HFFc6 (cell line): ENCODE measurements at places on chromosomes 11 and 22. TPM values are rescaled to one million over a fixed set of nuclear protein-coding genes. Genes with fewer than 3 reads are reported as not detected.

The TENM4 gene
- 20.5 to 45.3 TPM (median 41.2 TPM) in 3 replicates for total RNA-seq

- DNase-seq, result no peak
Measured at GRCh38 chr11:985848-986247, 50.7 kb downstream of the MUC6 start.

DNA sequence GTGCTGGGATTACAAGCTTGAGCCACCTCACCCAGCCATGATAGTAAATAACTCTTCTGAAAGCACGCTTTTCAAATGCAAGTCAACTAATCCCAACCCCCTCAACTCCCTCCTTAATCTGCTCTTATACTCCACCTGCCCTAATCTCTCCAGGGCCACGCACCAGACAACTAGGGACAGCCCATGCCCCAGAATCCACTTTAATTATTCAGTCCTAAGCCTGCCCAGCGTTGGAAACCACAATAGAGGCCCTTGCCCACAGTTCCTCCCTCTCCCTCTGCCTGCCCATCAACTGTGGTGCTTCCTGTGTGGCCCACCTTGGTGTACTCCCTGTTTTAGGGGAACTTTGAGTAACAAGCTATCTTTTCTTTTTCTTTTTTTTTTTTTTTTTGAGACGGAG lies 2.7 kb upstream of the VPREB3 start:
- DNase-seq, result no peak

The DGAT2 gene
- 0.28 to 0.56 TPM (median 0.45 TPM) in 3 replicates for total RNA-seq

The CRYBB2 gene
- 0.34 and 0.37 TPM in 2 replicates for total RNA-seq

The TSPAN18 gene
- not detected in 3 replicates for total RNA-seq

GRCh38 chr11:72225411-72225951 lies 914 bp downstream of the INPPL1 start:
- no peak for DNase-seq

- no peak for DNase-seq
Measured at GRCh38 chr11:27248576-27249509, 114.2 kb downstream of the CCDC34 start.

- no peak for DNase-seq
Measured at GRCh38 chr11:13008061-13008435, 1.1 kb upstream of the RASSF10 start.

DNA sequence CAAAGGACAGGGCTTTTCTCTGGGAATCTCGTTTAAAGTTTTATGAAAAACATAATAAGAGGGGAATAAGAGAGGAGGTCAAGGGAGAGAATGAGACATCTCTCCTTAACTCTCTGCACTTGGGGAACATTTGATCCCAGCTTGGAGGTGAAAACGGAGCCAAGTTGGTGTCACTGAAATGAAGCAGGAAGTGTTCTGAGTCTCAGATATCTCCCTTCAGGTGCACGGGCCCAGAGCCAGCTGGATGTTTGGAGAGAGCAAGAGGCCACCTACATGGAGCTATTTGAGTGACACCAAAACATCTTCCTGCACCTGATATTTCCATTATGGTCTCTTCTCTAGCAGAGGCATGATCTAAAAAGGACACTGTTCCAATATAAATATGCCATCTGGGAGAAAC lies 85.7 kb downstream of the BLID start:
- DNase-seq, result no peak

The C22orf31 gene
- total RNA-seq, result not detected in 3 replicates

GRCh38 chr22:27545085-27545484 lies 256.5 kb downstream of the MN1 start:
- no peak for DNase-seq

GRCh38 chr11:25702417-25702816 lies 629.5 kb upstream of the ANO3 start:
- DNase-seq, result no peak

The MS4A4A gene
- total RNA-seq, result not detected in 3 replicates

DNA sequence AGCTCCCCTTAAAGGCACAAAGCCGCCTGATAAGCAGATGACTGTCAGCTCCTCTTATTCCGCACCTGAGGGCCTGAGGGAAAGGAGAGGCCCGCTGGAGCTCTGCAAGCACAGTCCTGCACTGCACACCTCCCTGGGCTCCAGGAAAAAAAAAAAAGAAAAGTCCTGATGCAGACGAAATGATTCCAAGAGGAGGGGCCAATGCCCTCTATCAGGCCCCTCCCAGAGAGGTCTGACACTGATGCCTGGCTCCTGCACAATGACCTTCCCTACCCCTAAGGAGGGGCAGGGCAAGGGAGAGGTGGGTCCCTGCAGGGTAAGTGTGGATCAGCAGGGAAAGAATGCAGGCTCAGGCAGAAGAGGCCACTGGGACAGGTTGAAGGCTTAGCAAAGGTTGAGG lies 572.7 kb downstream of the SOX6 start:
- DNase-seq, result no peak

DNA sequence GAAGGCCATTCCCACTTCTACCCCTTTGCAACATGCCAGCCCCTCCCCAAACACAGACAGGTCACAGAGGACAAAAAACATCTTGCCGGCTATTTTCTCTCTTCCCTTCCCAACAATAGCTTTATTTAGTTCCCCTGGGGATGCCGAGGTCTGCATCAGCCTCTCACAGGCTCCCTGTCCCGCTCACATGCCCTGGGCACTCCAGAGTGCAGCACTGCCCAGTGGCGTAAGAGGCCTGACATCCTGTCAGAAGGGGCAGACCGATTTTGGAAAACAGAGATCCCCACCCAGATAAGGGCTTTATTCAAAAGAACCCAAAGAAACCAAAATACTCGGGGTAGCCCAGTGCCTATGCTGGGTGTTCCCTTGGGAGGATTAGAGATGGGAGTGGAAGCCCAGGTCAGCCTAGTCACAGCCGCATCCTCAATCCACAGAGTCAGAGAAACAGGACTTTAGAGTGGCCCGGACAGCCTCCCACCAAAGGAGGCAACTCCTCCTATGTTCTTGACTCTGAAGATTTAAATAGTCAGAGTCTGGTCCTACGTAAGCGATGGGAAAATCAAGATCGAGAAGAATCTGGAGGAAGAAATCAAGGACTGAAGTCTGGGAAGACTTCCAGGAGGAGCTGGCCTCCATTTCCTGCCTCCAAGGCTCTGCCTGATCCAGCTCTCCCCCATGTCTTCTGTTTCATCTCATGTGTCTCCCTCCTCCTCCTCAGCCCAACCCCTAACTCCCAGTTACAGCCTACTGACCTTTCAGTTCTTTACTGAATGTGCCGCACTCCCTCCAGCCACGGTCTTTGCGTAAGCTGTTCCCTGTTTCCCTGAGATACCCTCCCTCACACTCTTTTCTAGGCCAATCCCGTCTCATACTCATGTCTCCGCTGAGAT lies 129.3 kb downstream of the FBXO7 start:
- no peak for DNase-seq

DNA sequence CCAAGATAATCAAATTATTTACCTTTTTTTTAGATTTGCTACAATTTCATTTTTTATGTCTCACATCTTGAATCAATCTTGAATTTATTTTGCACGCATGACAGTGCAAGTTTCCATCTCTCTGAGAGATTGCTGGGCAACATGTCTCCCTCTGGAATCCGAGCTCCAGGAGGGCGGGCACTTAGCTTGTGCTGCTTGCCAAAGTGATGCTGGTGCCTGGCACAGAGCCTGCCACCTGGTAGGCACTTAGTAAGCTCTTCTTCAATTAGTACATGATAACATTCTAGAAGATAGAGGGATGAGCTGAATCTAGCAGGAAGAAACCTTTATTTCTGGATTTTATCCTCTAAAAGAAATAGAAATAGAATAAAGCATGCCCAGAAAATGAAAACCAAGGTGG lies 27.5 kb upstream of the OR9I1 start:
- no peak for DNase-seq

The OR8A1 gene
- total RNA-seq, result not detected in 2 replicates

The OR10S1 gene
- total RNA-seq, result not detected in 3 replicates

DNA sequence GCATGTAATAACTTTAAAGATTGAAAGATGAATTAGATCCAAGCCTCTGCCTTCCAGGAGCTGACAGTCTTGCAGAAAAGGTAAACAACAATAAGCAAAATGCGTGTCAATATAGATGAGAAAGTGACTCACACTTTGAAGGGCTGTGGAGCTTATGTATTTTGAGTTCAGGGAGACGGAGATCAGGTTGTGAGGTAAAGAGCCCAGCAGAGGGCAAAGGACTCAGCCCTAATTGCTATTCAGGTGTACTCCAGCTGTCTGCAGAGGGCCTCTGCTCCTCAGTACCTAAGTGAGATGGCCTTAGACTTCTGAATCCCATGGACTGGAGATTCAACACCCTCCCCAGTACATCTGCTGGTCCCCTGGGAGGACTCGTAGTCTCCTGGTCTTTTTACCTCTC lies 22.9 kb upstream of the CTR9 start:
- no peak for DNase-seq

DNA sequence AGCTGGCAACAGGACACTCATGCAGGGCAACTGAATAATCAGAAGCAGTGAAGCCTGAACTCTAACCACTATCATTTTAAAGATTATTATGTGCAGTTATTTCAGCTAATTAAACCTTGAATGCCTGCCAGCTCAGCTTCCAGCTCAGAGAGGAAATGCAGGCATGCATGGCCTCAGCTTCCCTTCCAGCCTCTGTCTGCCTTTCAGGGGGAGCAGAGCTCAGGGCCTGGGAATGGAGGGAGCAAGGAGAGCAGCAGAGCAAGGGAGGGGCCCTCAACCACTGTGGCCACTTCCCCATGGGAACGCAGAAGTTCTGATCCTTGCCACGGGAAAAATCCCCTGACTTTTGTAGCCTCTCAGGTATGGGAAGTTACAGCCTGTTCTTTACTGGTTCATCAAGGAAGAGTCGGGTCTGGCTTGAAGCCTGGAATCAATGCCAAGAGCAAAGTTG lies 32.5 kb upstream of the APLNR start:
- DNase-seq, result peak; percentile 23

- no peak for DNase-seq
Measured at GRCh38 chr11:30474151-30474954, 111.8 kb downstream of the MPPED2 start.

GRCh38 chr11:19018901-19019300 lies 41.6 kb downstream of the MRGPRX2 start:
- no peak for DNase-seq

The RIMBP3C gene
- 0.37 TPM in 1 of 2 replicates, not detected in the other for total RNA-seq

The SF3B2 gene
- total RNA-seq, result 199 to 234 TPM (median 201 TPM) in 3 replicates

The PNPLA5 gene
- not detected in 3 replicates for total RNA-seq

GRCh38 chr11:77095551-77096490 lies 6.8 kb upstream of the OMP start:
- DNase-seq, result no peak

DNA sequence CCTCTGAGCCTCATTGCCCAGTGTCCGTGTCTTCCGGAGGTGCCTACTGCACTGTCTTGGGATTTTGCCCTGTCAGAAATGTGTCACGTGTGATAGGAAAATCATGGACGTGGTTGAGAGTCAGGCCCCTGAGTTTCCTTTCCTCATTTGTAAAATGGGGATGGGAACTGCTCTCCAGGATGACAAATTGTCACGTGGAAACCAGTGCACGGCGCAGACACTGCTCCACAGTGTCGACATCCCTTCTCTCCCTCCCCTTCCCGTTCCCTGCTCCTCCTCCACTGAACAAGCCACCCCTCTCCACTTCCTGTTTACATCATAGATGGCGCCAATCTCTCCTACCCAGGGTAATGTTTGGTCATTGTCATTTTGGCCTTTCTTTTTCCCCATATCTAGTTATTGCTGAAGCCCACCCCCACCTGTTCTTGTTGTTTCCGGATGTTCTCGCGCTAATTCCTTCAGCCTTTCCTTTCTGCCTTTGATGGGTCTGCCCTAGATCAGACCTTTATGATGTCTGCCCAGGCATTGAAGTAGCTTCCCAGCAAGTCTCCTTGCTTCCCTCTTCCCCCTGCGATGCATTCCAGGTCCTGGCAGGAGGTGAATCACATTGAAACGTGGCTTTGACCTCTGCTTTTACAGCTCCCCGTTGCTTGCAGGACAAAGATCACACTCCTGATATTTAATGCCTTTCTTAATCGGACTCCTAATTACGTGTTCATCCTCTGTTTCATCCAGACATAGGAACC lies 91.8 kb downstream of the TBC1D22A start:
- no peak for DNase-seq

- DNase-seq, result no peak
Measured at GRCh38 chr11:112334381-112334780, 73.7 kb upstream of the PLET1 start.

GRCh38 chr11:80155412-80156017 lies 714.7 kb upstream of the TENM4 start:
- DNase-seq, result peak; percentile 9

The FBLN1 gene
- 199 to 342 TPM (median 236 TPM) in 3 replicates for total RNA-seq

GRCh38 chr22:47289336-47289985 lies 527.0 kb downstream of the TBC1D22A start:
- no peak for DNase-seq

GRCh38 chr11:123429913-123430720 lies at the start of gene GRAMD1B:
Gene GRAMD1B, plus strand, starts transcription at chr11:123430269. Its CDS starts 524 bp downstream, at chr11:123430793.
- peak; percentile 93 for DNase-seq

GRCh38 chr11:101582989-101583250 lies 887 bp downstream of the TRPC6 start:
- no peak for DNase-seq

The ENTHD1 gene
- not detected in 3 replicates for total RNA-seq

GRCh38 chr11:12417691-12418611 lies 40.6 kb downstream of the PARVA start:
- peak; percentile 64 for DNase-seq

The MYH9 gene
- total RNA-seq, result 895 to 1,069 TPM (median 1,013 TPM) in 3 replicates

GRCh38 chr11:88779577-88779976 lies 286.2 kb downstream of the GRM5 start:
- peak; percentile 19 for DNase-seq

The PDGFB gene
- total RNA-seq, result not detected in 2 replicates

DNA sequence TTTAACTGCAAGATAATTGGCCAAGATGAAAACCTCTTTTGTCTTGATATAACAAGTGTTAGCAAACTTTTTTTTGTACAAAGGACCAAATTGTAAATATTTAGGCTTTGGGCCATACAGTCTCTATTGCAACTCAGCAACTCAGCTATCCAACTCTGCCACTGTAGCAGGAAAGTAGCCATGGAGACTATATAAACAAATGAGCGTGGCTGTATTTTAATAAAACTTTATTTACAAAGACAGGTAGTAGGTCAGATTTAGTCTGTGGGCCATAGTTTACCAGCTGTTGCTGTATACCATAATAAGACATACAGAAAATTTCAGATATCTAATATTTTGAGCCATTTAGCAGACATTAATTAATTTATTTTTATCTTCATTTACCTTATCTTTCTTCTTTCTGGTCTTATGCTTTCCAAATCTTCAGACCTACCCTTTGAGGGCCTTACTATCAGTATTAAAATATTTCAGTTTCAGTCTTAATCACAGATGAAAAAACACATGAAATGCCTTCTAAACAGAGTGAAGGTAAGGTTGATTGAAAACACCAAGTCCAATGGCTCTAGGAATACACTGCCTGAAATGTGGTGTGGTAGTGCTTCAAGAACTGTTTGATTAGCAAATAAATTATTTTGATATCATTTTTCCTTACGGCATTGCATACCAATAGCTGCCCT lies 256.9 kb upstream of the CTSC start:
- no peak for DNase-seq
